AG09309 (cell line): ENCODE measurements at places on chromosomes 1 and 21.
A peak's percentile ranks its signal among the peaks of the same experiment; 100 is the strongest.

GRCh38 chr1:227947676-227948492, at the start of gene WNT9A:
Gene WNT9A (minus strand): TSS chr1:227947932. CDS start chr1:227947887, 45 bp downstream.
- no peak for DNase-seq

DNA sequence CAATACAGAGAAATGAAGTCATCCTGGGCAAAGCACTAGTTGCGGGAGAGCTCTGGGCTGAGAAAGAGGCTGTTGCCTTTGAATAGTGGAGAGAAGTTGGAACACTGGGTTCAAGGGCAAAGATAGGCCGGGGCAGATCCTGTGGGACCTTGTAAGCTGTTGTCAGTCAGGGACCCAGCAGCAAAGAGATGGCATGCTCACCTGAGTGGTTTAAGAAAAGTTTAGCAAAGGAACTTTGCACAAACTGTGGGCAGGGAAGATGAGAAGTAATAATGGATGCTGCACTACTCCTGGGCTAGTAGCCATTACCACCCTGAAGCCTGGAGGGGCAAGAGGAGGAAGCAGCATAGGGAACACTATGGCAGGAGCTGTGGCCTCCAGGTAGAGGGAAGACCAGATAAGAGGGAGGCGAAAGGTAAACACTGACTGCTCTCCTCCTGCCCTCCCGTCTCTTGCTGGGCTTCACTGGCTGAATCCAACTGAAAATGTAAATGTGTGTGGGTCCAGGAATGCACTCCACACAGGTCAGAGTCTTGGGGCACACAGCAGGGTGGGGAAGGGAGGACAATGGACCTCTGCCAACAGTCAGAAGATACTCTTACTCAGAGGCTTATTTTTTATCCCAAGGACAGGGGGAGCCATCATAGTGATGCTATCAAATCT, 129.2 kb downstream of the PLPP3 start:
- DNase-seq = no peak

DNA sequence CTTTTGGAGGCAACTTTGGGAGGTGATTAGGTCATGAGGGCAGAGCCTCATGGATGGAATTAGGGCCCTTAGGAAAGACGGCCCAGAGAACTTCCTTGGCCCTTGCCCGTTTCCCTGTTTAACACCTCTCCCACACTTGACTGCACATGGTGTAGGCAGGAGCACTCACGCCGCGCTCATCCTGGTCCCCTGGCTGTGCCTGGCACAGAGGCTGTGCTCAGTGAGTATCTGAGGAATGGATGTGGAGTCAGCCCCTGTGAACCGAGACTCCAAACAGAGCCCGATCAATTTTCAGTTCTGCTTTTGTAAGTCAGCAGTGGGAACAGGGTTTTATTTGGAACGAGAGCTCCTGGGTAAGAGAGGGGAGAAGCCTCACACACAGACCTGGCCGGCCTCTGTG, 29.8 kb upstream of the ETV3 start:
- DNase-seq = no peak

DNA sequence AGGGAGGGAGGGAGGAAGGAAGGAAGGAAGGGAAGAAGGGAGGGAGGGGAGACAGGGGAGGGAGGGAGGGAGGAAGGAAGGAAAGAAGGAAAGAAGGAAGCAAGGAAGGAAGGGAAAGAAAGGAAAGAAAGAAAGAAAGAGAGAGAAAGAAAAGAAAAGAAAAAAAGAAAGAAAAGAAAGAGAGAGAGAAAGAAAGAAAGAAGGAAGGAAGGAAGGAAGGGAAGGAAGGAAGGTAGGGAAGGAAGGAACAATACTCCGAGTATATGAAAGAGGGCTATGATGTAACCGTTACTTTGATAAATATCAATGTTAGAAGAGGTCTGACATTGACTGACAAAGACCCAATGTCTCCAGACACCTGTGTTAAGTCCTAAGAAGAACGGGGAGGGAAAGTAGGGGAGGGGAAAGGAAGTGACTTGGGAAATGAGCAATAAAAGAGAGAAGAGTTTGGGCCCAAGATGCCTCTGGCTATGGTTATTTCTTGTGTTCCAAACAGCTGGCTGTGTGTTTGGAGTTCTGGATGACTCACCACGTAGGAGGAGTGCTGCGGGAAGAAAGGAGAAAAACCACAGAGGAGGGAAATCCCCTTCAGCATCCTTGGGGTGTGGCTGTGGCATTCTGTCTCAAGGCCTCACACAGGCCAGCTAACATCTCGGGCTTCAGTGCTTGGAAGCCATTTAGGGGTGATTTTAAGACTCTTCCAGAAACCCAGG, 37.0 kb upstream of the RXRG start:
- DNase-seq = peak; percentile 69

- DNase-seq = no peak
Measured at GRCh38 chr1:211557894-211558625, 20.9 kb downstream of the SLC30A1 start.
